ENCODE measurements at places on chromosomes 12 and 14.
A peak's percentile ranks its signal among the peaks of the same experiment; 100 is the strongest.

GRCh38 chr12:113087193-113087592 lies 30.7 kb downstream of the DTX1 start:
- peaks cover 58% of the 10 kb centered on the region for H3K4me1 ChIP-seq
- no peaks in the 10 kb centered on the region for H3K36me3 ChIP-seq
- H3K27me3 ChIP-seq, result no peaks in the 10 kb centered on the region
- H3K27ac ChIP-seq, result peak overlapping the region; percentile 62
- no peak for DNase-seq

- no peaks in the 10 kb centered on the region for H3K36me3 ChIP-seq
- H3K27ac ChIP-seq, result no peak overlapping the region
- no peak overlapping the region for H3K4me3 ChIP-seq
- no peaks in the 10 kb centered on the region for H3K4me1 ChIP-seq
These were observed 17.7 kb upstream of the PGF start for GRCh38 chr14:74973003-74973653.

DNA sequence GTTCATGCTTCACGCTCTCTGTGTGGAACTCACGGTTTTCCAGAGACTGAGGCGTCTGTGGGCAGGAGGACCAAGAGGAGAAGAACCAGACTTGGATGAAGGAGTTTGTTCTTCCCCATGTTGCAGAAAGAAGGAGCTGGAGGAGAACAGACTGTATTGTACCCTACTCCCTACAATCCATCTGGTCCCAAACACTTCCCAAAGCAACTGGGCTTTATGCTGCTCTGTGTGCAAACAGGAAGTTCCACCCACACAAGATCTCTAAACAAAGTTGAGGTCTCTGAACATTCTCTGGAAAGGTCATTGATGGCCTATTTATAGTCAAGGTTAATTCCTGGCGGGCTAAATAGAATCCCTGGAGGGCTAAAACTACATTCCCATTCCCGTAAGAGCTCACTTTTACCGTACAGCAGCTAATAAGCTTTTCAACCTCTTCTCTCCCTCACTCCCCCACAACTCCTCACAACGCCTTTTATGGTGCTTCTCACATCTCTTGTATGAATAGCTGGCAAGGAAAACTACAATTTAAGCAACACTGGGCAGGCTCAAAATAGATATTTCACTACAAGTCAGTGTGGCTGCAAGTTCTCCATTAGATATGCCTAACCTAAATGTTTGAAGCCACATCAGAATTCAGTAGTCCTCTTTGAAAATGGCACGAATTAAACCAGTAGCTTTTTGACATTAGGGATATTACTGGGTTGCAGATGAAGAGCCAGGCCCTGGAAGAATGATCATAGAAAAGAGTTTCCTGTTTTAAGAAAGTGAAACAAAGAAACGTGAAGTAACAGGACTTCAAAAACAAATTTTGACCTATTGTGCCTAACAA lies at the start of gene A2M:
Gene A2M (minus strand): TSS at position 189 of the 829 bp plus-strand sequence. CDS start 70 bp downstream, at position 119.
- no peak within 1 kb of the TSS for H3K4me3 ChIP-seq
- H3K4me1 ChIP-seq, result no peaks in the 10 kb centered on the region

DNA sequence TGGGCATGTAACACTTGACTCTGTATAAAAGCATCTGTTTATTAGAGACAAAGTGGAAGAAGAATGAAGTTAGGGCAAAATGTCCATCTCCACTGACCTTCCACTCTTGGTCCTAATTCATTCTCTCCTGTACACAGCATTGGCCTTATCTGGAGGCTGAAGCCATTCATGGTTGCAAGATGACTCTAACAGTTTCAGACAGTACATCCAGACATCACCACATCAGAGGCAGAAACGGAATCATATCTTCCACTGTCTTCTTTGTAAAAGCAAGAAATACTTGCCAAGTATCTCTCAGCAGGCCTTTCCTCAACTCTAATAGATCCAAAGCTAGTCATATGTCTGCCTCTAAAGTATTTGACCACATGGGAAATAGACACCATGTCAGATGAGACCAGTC lies 41.1 kb downstream of the PTHLH start:
- H3K4me3 ChIP-seq, result no peak overlapping the region
- DNase-seq, result no peak
- H3K4me1 ChIP-seq, result no peaks in the 10 kb centered on the region
- no peaks in the 10 kb centered on the region for H3K36me3 ChIP-seq
- no peak overlapping the region for H3K27ac ChIP-seq

DNA sequence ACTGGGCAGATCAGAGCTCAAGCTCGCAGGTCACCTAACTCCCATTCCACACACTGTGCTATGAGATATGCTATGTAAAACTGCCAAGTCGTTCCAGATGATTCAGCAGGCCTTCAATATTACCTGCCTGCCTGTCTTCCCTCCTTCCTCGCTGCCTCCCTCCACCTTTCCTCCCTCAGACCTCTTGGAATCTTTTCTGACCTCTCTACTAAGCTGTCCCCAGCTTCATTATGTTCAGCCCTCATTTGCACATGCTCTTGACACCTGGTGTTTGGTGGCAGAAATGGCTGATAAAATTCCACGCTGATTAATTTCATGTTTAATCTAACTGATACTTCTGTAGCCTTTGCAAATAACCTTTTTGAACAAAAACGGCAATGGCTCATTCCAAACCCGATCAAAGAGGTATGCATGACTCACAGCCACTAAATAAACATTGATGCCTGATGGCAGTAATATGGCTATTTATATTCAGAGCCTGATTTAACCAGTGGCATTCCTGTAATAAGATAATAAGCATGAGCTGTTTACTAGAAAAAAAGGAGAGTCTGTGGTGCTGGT lies 130.8 kb upstream of the EGLN3 start:
- DNase-seq, result no peak
- H3K4me3 ChIP-seq, result no peak overlapping the region
- H3K27ac ChIP-seq, result no peak overlapping the region
- H3K4me1 ChIP-seq, result no peaks in the 10 kb centered on the region
- no peaks in the 10 kb centered on the region for H3K27me3 ChIP-seq
- no peaks in the 10 kb centered on the region for H3K36me3 ChIP-seq

DNA sequence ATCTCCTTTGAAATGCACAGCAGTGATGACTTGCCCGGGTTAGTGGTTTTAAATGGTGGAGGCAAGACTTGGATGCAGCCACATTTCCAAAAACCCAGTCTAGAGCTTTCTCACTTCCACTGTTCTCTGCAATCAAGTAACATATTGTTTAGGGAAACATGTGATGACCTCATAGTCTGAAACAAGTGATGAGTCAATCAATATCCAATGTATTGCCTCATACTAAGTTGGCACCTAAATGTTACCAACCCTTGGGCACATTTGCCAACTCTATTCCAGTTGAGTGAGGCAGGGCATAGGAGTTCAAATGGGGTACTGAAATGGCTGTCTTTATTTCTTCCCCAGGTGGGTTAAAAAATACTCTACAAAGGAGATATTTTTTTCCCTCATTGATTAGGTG lies 1105.4 kb downstream of the VRK1 start:
- no peak overlapping the region for H3K4me3 ChIP-seq
- no peaks in the 10 kb centered on the region for H3K36me3 ChIP-seq
- DNase-seq, result no peak
- no peak overlapping the region for H3K27ac ChIP-seq

DNA sequence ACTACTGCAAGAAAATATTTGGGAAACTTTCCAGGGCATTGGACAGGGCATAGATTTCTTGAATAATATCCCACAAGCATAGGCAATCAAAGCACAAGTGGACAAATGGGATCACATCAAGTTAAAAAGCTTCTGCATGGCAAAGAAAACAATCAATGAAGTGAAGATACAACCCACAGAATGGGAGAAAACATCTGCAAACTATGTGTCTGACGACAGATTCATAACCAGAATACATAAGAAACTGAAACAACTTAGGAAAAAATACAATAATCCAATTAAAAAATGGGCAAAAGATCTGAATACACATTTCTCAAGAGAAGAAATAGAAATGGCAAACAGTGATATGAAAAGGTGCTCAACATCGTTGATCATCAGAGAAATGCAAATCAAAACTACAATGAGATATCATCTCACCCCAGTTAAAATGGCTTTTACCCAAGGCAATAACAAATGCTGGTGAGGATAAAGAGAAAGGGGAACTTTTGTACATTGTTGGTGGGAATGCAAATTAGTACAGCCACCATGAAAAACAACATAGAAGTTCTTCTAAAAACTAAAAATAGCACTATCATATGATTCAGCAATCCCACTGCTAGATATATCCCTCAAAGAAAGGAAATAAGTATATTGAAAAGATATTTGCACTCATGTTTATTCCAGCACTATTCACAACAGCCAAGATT lies 33.8 kb upstream of the ATP2B1 start:
- H3K36me3 ChIP-seq, result no peaks in the 10 kb centered on the region
- no peak overlapping the region for H3K27ac ChIP-seq
- no peaks in the 10 kb centered on the region for H3K27me3 ChIP-seq
- no peak for DNase-seq

GRCh38 chr14:67514203-67514607 lies 18.9 kb upstream of the PLEKHH1 start:
- peak overlapping the region; percentile 60 for H3K27ac ChIP-seq
- H3K4me3 ChIP-seq, result no peak overlapping the region
- peaks cover 5% of the 10 kb centered on the region for H3K27me3 ChIP-seq
- H3K4me1 ChIP-seq, result peaks cover 19% of the 10 kb centered on the region
- DNase-seq, result no peak

DNA sequence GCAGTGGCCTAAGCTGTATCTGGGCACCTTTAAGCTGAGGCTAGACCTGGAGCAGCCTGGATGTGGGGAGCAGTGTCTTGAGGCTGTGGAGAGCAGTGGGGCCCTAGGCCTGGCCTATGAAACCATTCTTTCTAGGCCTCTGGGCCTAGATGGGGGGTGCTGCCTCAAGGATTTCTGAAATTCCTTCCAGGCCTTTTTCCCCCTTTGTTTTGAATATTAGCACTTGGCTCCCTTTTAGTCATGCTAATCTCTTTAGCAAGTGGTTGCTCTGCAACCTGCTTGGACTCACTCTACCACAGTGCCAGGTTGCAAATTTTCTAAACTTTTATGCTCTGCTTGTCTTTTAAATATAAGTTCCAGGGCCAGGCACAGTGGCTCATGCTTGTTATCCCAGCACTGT lies 41.6 kb upstream of the RFX4 start:
- no peak overlapping the region for H3K4me3 ChIP-seq
- H3K27ac ChIP-seq, result no peak overlapping the region
- peaks cover 4% of the 10 kb centered on the region for H3K27me3 ChIP-seq
- no peaks in the 10 kb centered on the region for H3K4me1 ChIP-seq
- no peak for DNase-seq
- H3K36me3 ChIP-seq, result no peaks in the 10 kb centered on the region

- H3K4me1 ChIP-seq, result peaks cover 20% of the 10 kb centered on the region
- peaks cover 22% of the 10 kb centered on the region for H3K36me3 ChIP-seq
- H3K4me3 ChIP-seq, result no peak overlapping the region
- no peaks in the 10 kb centered on the region for H3K27me3 ChIP-seq
- DNase-seq, result no peak
These were observed 7.9 kb downstream of the DYNC1H1 start for GRCh38 chr14:101972126-101972866.

GRCh38 chr12:57242691-57243454 lies 8.1 kb downstream of the STAC3 start:
- peaks cover 3% of the 10 kb centered on the region for H3K27me3 ChIP-seq
- peak; percentile 57 for DNase-seq
- H3K4me1 ChIP-seq, result peaks cover 61% of the 10 kb centered on the region
- H3K36me3 ChIP-seq, result no peaks in the 10 kb centered on the region

- H3K27me3 ChIP-seq, result no peaks in the 10 kb centered on the region
- no peaks in the 10 kb centered on the region for H3K4me1 ChIP-seq
- DNase-seq, result no peak
- H3K27ac ChIP-seq, result no peak overlapping the region
These were observed 1.1 kb downstream of the AVIL start for GRCh38 chr12:57817261-57817989.

GRCh38 chr14:95769976-95770375 lies 56.1 kb upstream of the TCL1A start:
- H3K36me3 ChIP-seq, result no peaks in the 10 kb centered on the region
- H3K27me3 ChIP-seq, result no peaks in the 10 kb centered on the region
- no peak for DNase-seq

- peaks cover 16% of the 10 kb centered on the region for H3K4me1 ChIP-seq
- H3K36me3 ChIP-seq, result peaks cover 69% of the 10 kb centered on the region
- no peaks in the 10 kb centered on the region for H3K27me3 ChIP-seq
- no peak for DNase-seq
- H3K4me3 ChIP-seq, result no peak overlapping the region
These were observed 7.4 kb downstream of the COX14 start for GRCh38 chr12:50119387-50119786.

DNA sequence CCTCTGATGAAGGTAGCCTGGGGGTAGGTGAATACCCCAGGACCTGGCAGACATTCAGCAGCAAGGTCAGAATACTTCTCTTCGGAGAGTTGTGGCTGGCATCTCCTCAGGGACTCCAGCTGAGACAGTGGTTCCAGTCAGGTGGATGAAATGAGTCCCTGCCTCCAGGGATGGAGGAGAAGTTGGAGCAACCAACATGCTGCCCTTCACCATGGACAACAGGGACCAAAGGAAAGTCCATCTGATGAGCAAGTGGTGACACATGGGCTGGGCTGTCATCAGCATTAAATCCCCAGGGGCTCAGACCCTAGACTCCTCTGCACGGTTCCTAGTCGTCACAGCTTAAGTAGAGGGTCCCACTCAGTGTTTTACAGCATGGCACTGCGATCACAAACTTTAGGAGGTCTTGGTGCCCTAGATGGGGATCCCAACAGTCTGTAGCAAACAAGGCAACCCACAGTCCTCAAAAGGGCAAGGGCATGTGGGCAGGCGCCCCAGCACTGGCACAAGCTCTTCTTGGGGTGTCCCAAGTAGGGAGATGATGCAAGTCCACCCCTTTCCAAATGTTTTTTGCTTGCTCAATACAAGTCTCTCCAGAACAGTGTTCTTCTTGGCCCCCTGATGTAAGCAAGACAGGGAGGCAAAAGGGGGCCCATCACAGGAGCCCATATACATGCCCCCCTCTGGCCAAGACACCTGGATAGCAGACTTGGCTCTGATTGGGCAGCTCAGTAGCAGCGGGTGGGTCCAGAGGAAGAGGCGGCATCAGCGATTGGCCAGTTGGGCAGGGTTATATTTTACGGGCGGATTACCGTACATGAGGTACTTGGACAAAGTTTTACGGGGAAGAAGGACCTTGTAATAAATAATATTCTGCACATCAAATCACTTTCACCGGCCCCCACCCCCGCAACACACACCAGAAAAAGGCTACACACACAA lies 10.8 kb upstream of the CDH24 start:
- peaks cover 65% of the 10 kb centered on the region for H3K36me3 ChIP-seq
- no peaks in the 10 kb centered on the region for H3K27me3 ChIP-seq
- H3K27ac ChIP-seq, result no peak overlapping the region
- H3K4me3 ChIP-seq, result no peak overlapping the region
- peaks cover 24% of the 10 kb centered on the region for H3K4me1 ChIP-seq
- no peak for DNase-seq

All from CD4-positive, CD25-positive, alpha-beta regulatory T cell (primary cell).